ENCODE measurements at places on chromosomes 1 and 21. TPM values are rescaled to one million over a fixed set of nuclear protein-coding genes. Genes with fewer than 3 reads are reported as not detected.

Gene HMGCL
- 17.4 TPM for total RNA-seq

Gene FMO4
- 0.86 TPM for total RNA-seq

Gene SDHB
- 58.6 TPM for total RNA-seq

Gene OVAAL
- total RNA-seq, result not detected

Gene SLC44A3
- total RNA-seq, result 0.77 TPM

Gene MGST3
- 100.0 TPM for total RNA-seq

Gene DCST1
- not detected for total RNA-seq

Gene NTNG1
- total RNA-seq, result 1.3 TPM

Gene TNFSF4
- total RNA-seq, result 0.57 TPM

Gene TMEM54
- total RNA-seq, result 2.7 TPM

Gene LAMTOR2
- 49.4 TPM for total RNA-seq

Gene MFAP2
- total RNA-seq, result 81.6 TPM

Gene FYB2
- not detected for total RNA-seq

Gene POMGNT1
- total RNA-seq, result 80.4 TPM

Gene TMOD4
- 2.7 TPM for total RNA-seq

Gene CCDC30
- 6.9 TPM for total RNA-seq

Gene SRGAP2C
- 45.9 TPM for total RNA-seq

Gene IGSF5
- total RNA-seq, result 0.77 TPM

Gene FAM177B
- not detected for total RNA-seq

Gene PER3
- 5.3 TPM for total RNA-seq

Gene CELA2A
- not detected for total RNA-seq

Gene ANGPTL3
- not detected for total RNA-seq

Gene OXCT2
- 0.77 TPM for total RNA-seq

Gene C1orf146
- total RNA-seq, result not detected

Gene S1PR1
- total RNA-seq, result 20.9 TPM

Gene CGN
- 7.2 TPM for total RNA-seq

Gene SPATA46
- not detected for total RNA-seq

Gene CFHR5
- not detected for total RNA-seq

Gene TRAF3IP3
- total RNA-seq, result not detected

Gene SMCP
- not detected for total RNA-seq

Gene HES3
- 25.2 TPM for total RNA-seq

Gene LDLRAP1
- 18.8 TPM for total RNA-seq

Gene SEC16B
- 2.1 TPM for total RNA-seq

Gene NUF2
- 48.4 TPM for total RNA-seq

Gene RAB42
- 2.8 TPM for total RNA-seq

Gene OR1C1
- not detected for total RNA-seq

Gene BARHL2
- not detected for total RNA-seq

Gene CPT2
- 24.7 TPM for total RNA-seq

Gene KRTAP7-1
- not detected for total RNA-seq

Gene DMBX1
- not detected for total RNA-seq

Gene OR2G6
- not detected for total RNA-seq

Gene SH2D2A
- 1.0 TPM for total RNA-seq

Gene DMRTA2
- total RNA-seq, result 0.18 TPM

Gene ZNF648
- 0.77 TPM for total RNA-seq

Gene ZNF695
- total RNA-seq, result 21.8 TPM

Gene C1orf226
- 9.8 TPM for total RNA-seq
